ENCODE measurements at places on chromosomes 6 and 20.

GRCh38 chr6:33620158-33620855 lies 815 bp upstream of the ITPR3 start:
- DNase-seq, result peak; percentile 31

DNA sequence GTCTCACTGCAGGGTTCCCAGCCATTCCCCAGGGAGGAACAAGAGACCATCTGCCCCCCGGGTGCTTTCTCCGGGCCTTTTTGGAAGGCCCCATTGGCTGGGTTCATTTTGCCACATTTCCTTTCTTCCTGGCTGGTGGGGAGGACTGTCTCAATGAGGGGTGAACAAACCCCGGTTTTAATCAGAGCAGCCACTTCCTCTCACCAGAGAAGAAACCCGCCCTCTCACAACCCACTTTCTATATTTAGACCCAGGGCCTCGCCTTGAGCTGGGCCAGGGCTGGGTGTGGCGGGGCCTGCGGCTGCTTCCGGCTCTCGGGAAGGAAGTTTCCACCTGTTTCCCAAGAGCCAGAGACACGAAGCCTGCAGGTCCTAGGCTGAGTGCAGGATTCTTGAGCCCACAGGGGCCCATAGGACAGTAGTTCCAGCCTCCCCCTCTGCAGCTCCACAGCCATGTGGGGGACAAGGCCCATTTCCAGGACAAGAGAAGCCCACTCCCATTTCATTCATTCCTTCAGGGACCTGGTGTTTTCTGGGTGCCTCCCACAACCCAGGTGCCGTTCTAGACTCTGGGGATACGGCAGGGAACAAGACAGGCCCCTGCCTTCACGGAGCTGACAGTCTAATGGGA lies 41.8 kb downstream of the RBM38 start:
- DNase-seq, result peak; percentile 75

DNA sequence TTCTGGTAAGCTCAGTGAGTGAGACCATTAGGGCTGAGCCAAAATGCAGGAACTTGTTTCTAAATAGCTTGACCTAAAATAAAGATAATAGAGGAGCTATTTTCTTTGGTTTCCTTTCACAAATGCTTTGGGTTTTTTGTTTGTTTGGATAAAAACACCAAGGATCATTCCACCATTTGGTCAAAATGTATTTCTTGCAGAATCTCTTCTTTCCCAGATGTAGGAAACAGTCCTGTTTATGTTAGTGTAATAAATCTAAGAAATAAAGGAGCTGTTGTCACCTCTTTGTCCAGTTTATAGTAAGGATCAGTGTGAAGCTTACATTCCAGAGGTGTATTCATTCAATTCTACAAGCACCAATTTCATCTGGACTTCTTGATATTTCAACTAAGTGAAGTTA lies 297.8 kb downstream of the GJA1 start:
- DNase-seq, result no peak

DNA sequence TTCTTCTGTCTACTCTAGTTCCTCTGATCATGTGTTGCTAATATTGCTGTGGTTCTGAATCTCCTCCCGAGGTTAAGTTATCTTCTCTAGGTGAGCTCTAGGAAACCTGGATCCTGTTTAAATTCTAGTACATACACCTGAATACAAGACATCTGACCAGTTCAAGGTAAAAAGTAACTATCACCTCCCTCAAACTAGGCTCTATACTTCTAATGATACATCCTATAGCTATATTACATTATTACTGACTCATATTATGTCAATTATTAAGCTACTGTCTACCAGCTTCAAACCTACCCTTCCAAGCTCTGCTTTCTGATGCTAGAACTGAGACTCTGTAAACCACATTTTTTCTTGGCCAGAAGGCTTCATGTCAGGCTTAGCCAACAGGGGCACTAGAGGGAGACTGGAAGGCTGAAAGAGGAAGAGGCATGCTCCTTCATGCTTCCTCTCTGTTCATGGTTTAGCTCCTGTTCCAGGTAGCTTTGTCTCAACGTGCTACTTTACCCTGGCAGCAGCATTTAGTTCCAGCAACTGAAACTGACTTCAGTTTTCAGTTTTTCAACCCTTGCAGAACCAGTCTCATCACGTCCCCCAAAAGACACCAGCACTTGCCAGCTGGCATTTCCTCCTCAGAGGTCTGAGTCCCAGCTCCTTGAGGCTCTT lies 148.4 kb upstream of the TOP1 start:
- peak; percentile 4 for DNase-seq

DNA sequence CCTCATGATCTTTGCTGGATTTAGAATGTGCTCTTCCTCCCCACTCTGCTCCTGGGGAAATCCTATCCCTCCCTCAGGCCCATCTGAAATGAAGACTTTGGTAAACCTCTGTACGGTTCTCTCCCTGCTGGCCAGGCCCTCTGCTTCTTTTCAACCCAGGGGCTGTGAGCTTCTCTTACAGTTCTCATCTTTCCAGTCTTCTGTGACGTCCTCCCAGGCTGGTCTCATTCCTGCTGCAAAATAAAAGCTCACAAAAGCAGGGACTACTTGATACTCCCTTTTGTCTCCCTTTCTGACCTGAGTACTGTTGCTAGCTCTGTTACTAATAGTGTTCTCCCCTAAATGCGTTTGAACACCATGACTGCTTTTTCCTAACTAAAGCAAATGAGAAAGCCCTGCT lies 46.3 kb downstream of the UNC5CL start:
- DNase-seq, result no peak

GRCh38 chr6:64717281-64717680 lies 989.7 kb downstream of the EYS start:
- no peak for DNase-seq

GRCh38 chr20:18672834-18673233 lies 85.0 kb downstream of the DTD1 start:
- DNase-seq, result no peak

GRCh38 chr6:44321210-44321609 lies 8.1 kb upstream of the AARS2 start:
- DNase-seq, result no peak

DNA sequence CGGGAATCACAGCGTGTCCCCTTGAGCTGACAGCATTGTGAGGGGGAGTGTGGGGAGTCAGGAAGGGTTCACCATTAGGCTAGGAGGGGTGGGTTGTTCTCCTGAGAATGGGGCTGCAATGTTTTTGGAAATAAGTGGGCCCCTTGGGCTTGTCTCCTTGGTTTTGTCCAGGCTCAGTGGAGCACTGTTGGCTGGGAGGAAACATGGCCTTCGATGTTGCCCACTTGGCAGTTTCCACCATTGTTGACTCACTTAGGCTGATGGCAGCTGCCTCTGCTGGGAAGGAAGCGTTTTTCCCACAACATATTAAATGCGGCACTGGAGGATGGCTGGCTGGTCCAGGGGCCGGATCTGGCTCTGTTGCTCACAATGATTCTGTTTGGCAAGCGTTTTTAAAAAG lies 512.1 kb downstream of the QKI start:
- DNase-seq, result no peak

DNA sequence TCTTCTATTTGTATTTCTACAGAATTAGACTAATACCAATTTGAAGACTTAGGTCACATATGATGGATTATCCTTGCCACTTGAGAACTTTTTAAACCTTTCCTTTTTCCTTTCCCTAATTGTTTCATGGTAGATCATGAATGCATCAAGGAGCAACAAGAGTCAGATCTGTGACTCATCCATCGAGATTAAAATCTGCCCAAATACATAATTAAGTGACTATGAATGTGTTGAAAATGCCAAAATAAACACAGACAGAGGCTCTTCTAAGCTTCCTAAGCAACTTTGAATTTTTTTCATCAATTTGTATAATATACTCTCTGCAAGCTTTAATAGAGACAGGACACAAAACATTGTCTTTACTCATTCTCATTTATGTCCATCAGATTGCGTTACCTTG lies 23.5 kb upstream of the HTR1E start:
- DNase-seq, result no peak

All from OCI-M1 (cell line).